Stimulated activated CD8-positive, alpha-beta memory T cell treated with anti-CD3 and anti-CD28 coated beads, Interleukin-4, amount 100 ng/mL, for 1 hour (primary cell): ENCODE measurements at places on chromosomes 5 and 9.

GRCh38 chr5:156587012-156587411 is 260.0 kb downstream of the SGCD start:
- DNase-seq: no peak

GRCh38 chr5:94853120-94853519 is 234.7 kb downstream of the SLF1 start:
- no peak for DNase-seq

- DNase-seq: no peak
These were observed 298.4 kb upstream of the IRX4 start for GRCh38 chr5:2181149-2181548.

DNA sequence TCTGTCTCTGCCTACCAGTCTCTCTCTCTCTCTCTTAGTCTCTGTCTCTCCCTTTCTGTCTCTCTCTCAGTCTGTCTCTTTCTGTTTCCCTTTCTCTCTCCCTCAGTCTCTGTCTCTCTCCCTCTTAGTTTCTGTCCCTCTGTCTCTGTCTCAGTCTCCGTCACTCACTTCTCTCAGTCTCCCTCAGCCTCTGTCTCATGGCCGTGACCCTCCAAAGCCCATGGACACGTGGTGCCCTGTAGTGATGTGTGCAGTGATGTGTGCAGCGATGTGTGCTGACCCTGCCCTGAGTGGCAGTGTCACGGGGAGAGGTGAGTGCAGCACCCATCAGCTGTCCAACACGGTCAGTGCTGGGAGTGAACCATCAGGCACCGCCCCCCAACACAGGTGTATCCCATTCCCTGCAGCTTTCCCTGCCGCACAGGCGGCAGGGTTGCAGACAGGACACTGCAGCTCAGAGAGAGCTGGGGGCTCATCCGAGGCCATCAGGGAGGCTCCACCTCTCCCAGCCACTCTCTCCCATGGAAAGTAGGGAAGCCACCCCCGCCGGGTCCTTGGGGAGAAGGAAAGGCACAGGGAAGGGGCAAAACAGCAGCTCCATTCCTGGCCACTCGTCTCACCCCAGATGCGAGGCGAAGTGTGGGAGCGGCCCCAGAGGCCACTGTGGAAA is 794 bp upstream of the LRRC14B start:
- no peak for DNase-seq

DNA sequence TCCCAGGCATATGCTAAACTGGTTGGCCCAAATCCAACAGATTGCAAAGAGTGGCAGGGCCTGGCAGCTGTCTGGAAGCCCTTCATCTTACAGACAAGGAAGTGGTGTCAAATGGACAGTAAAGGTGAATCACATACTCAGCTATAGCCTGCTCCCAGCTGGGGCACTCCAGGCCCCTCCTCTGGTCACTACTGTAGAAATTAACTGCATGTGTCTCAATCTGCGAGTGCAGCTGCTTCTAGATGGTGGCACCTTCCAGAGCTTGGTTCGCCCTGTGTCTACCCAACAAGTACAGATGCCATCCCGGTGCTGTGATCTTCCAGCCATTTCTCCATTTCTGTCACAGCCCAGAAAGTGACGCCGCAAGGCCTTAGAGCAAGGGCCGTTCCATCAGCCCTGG is 50.2 kb downstream of the OTULIN start:
- no peak for DNase-seq

DNA sequence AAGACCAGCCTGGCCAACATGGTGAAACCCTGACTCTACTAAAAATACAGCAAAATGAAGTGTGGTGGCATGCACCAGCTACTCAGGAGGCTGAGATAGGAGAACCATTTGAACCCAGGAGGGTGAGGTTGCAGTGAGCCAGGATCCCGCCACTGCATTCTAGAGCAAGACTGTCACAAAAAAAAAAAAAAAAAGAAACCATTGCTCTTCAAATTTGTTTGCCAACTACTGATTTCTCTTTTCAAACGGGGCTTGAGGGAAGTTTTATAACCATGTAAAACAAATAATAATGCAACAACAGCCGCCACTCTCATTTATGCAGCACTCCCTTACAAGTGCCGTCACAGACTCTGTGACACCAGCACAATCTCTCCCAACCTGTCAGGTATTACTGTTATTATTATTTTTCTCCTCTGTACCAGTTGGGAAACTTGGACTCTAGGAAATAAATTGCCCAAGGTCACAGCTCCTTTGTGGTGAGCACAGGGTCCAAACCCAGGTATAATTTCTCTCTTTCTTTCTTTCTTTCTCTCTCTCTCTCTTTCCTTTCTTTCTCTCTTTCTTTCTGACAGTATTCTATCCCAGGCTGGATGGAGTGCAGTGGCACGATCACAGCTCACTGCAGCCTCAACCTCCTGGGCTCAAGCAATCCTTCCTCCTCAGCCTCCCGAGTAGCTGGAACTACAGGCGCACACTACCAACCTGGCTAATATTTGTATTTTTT is 25.4 kb downstream of the SERINC5 start:
- no peak for DNase-seq
